ENCODE measurements at places on chromosomes 5 and 9. TPM values are rescaled to one million over a fixed set of nuclear protein-coding genes. Genes with fewer than 3 reads are reported as not detected.

Gene CD14
- 2.6 TPM for total RNA-seq

Gene STKLD1
- total RNA-seq = not detected

Gene DMAC1
- 13.8 TPM for total RNA-seq

Gene CCDC192
- total RNA-seq = not detected

Gene SPINK7
- not detected for total RNA-seq

Gene DBH
- not detected for total RNA-seq

Gene STK32A
- total RNA-seq = 0.32 TPM
